ENCODE measurements at places on chromosomes 13 and 19.

DNA sequence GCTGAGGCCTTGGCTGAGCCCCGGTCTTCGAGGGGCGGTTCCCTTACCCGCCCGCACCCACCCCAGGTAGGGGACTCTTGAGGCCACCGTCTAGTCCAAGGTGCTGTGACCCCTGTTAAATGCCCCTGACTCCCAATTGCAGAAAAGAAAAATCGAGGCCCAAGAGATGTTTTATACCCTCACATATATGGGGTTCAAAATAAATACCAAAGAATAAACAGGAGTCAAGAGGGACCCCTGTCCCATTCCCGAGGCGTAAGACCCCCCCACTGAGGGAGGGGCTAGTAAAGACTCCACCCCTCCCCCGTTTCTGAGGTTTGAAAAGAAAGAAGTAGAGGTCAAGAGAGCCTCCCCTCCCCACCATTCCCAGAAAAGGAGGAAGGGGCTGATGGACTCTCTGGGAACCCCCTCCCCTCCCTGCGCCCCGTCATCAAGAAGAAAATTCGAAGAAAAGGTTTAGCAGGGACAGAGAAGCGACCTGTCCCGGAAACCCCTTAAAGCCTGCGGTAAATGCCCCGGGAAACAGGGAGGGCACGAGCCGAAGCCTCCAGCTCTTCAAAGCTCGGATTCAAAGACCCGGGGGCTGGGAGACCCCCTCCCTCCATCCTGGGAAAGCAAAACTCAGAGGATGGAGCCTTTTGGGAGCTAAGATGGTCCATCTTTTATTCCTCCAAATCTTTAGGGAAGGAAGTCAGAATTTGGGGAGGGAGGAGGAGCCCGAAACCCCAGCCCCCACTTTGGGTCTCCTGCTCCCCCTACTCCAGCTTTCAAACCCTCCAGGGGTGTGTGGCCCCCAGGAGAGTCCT, 755 bp upstream of the RAB3A start:
- no peak for DNase-seq

- DNase-seq: peak; percentile 55
Measured at GRCh38 chr19:16001481-16002312, 52.9 kb downstream of the OR10H4 start.

- DNase-seq: no peak
Measured at GRCh38 chr19:17749912-17750317, 1.4 kb upstream of the FCHO1 start.

DNA sequence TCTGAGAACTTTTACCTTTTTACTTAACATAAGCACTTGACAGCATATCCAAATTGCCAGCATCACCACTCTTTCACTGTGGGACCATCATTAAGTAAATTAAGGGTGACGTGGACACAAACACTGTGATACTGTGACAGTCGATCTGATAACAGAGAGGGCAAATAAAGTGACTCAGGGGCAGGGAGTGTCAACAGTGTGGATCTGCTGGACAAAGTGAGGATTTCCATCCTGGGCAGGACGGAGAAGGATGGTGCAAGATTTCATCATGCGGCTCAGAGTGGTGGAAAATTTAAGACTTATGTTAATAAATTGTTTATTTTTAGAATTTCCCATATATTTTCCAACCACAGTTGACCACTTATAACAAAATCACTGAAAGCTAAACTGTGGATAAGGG, 60.0 kb upstream of the WDFY2 start:
- no peak for DNase-seq

GRCh38 chr13:74046431-74046830, 87.8 kb downstream of the KLF12 start:
- DNase-seq: no peak

- no peak for DNase-seq
Measured at GRCh38 chr13:72678312-72678711, 49.1 kb downstream of the MZT1 start.

GRCh38 chr13:63455938-63456337, 2040.3 kb upstream of the PCDH20 start:
- DNase-seq: no peak

DNA sequence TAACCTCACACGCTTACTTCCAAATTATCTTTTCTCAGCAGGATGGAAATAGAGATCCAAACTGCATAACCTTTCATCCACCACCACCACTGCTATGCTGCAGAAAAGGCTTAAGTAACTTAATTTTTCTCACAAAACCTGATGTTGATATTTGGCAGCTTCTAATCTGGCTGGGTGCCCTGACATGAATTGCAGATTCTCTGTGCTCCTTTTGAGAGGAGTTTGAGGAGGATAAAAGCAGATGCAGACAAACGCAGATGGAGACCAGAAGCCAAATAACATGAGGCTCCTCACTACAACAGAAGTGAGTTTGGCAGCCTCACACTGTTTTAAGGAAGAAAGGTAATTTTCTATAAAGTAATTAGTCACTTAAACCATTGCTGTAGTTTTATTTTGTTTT, 646.2 kb upstream of the ATXN8OS start:
- DNase-seq: no peak

DNA sequence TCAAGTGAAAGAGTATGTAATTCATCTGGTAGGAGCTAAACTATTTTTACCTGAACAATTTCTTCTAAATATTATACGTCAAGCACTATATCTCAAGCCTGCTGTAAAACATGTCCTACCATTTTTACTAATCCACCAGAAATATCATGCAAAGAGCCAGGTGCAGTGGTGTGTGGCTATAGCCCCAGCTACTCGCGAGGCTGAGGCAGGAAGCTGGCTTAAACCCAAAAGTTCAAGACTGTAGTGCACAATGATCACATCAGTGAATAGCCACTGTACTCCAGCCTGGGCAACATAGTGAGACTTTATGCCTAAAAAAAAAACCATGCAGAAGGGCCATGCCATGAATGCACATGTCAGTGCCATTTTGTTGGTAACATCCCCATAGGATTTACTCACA, 20.7 kb upstream of the CLN5 start:
- no peak for DNase-seq

GRCh38 chr19:4547303-4548237, 7.7 kb upstream of the LRG1 start:
- DNase-seq: no peak

DNA sequence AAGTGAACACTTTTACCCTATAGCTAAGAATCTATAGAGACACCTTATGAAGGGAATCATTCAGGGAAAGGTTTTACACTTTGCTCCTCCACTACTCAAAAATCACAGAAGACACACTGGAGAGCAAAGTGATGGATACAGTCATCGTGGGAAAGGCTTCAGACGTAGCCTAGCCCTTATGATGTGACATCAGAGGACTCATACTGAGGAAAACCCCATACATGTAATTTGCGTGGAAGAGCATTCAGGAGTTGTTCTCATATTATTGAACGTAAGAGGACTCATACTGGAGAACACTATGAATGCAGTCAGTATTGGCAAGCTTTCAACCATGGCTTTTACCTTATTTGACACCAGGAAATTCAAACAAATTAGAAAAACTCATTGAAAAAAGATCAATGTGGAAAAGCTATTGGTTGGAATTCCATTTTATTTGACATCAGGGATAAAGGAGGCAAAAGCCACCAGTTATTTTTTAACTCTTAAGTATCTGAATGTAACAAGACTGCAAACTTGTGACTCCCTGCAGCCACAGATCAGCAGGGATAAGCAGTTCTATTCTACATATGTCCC, 16.1 kb upstream of the ZNF274 start:
- no peak for DNase-seq

- no peak for DNase-seq
Measured at GRCh38 chr19:3494051-3494450, 6.4 kb downstream of the DOHH start.

DNA sequence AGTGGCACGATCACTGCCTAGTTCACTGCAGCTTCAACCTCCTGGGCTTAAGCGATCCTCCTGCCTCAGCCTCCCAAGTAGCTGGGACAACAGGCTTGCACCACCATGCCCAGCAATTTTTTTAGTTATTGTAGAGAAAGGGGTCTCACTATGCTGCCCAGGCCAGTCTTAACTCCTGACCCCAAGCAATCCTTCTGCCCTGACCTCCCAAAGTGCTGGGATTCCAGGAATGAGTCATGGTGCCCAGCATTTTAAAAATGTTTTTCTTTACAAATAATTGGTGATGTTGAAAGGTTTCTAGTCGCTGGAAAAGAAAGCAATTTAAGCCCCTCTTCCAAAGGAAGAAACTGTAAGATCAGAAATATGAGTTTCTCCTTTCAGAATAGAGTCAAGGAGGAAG, 19.4 kb downstream of the DYRK1B start:
- DNase-seq: no peak

DNA sequence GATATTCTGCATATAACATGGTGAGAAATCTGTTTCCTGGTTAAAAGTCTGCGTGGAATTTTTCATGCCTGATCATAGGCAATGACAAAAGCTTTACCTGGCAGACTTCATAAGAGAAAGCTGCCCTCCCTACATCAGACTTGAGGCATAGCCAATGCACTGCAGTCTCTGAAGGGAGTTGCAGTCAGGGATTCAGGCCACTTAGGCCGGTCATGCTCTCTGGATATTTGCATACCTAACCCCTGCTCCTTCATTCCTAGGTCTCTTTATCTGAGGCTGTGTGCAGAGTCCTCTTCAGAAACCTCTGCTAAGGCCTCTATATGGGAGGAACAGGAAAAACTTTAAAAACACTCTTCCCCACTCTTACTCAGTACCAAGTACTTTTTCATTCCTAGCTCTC, 287.4 kb downstream of the PCDH17 start:
- DNase-seq: no peak

DNA sequence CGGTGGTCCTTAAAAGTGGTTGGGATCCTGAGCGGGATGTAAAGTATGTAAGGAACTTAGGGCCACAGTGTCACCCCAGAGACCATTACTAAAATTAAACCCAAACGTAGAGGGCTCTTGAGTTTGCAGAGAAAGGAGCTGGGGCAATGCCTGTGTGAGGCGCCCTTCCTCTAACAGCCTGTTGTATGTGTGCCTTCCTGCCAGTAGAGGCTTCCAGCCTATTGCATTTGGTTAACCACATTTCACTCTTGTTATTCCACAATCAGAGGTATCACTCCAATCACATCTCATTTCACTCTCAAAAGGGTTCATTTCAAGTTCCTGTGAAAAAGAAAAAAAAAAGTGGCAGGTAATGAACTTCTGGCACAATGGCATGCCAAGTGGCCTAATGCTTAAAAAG, 29.4 kb downstream of the DIAPH3 start:
- no peak for DNase-seq

- peak; percentile 90 for DNase-seq
Measured at GRCh38 chr19:42279902-42280814, 11.1 kb downstream of the CIC start.

DNA sequence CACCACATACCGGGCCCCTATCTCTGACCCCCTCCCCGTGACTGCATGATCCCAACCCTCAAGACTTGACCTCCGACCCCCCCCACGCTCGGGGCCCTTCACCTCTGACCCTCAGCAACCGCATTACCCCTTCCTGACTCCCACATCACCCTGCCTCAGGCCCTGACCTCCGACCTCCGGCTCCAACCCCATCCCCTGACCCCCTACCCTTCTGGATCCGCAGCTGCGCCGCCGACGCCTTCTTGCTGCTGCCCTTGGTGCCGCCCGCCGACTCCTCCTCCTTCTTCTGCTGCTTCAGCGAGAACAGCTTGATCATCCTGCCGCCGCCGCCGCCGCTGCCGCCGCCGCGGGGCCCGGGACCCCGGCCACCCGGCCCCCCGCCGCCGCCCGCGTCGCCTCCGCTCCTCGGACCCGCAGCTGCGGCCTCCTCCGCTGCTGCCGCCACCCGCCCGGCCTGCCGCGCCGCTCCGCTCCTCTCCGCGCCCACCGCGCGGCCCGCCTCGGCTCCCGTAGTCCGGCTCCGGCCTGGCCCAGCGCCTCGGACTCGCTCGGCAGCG, at the start of gene UBE2M:
Gene UBE2M, minus strand, starts transcription at position 546 of the 557 bp plus-strand sequence. Its CDS starts 230 bp downstream, at position 316.
- no peak for DNase-seq

DNA sequence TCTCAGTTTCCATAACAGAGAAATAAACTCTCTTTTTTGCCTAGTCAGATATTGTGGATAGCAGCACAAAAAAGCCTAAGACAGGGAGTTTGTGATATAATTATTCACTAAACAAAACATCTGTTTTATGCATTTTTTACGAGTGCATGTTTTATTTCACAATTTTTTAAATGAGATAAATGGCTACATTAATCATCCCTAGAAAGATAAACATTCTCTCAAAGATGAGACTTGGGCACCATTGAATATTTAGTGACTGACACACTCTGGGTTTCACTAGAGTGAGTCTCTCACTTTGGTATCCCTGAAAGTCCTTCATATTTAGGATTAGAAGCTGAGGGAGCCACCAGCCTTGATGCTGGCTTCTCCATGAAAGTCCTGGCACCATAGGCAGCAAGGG, 74.3 kb upstream of the LRCH1 start:
- no peak for DNase-seq

GRCh38 chr13:110801044-110801443, 87.5 kb downstream of the ING1 start:
- no peak for DNase-seq

DNA sequence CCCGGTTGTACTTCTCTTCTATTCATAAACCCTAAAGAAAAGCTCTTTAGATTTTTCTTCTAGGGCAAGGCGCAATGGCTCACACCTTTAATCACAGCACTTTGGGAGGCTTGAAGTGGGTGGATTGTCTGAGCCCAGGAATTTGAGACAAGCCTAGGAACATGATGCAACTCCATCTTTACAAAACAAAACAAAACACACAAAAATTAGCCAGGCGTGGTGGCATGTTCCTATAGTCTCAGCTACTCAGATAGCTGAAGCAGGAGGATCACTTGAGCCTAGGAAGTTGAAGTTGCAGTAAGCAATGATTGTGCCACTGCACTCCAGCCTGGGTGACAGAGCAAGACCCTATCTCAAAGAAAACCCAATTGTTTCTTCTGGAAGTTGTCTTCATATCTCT, 240.3 kb downstream of the SHISA2 start:
- no peak for DNase-seq

DNA sequence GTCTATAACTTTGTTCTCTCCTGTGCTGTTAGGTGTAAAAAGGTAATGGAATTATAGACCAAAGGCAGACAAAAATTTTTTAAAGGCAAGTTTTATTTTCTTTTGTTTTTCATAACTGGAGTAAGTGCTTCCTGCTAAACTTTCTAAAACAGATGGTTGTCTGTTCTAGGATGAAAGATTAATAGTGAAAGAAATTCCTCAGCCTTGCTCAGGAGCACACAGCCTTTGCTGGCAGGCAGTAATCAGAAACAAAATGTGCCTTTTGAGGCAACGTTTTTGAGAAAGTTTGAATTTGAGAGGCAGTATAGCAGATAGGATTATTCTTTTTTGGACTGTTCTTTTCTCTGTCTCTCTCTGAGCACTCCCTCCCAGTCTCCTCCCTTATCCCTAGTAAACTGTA, 2749.5 kb downstream of the PCDH9 start:
- no peak for DNase-seq

- DNase-seq: no peak
Measured at GRCh38 chr13:98508685-98509084, 68.2 kb downstream of the STK24 start.

DNA sequence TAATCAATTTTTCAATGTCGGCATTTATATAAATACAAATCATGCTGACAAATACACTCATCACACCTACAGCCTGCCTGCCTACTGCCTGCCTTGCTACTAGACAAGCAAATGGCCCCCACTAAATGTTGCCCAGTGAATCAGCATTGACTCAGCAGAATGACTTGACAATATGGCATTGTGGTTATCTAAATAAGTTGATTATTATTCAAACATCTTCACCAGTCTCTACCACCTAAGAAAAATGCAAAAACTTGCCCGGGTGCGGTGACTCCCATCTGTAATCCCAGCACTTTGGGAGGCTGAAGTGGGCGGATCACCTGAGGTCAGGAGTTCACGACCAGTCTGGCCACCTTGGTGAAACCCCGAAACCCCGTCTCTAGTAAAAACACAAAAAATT, 296.1 kb downstream of the PCDH9 start:
- no peak for DNase-seq

All from CD4-positive, alpha-beta T cell treated with Interleukin-1 beta for 1 hour (primary cell).